ENCODE measurements at places on chromosomes 12 and 14. TPM values are rescaled to one million over a fixed set of nuclear protein-coding genes. Genes with fewer than 3 reads are reported as not detected.
A peak's percentile ranks its signal among the peaks of the same experiment; 100 is the strongest.

DNA sequence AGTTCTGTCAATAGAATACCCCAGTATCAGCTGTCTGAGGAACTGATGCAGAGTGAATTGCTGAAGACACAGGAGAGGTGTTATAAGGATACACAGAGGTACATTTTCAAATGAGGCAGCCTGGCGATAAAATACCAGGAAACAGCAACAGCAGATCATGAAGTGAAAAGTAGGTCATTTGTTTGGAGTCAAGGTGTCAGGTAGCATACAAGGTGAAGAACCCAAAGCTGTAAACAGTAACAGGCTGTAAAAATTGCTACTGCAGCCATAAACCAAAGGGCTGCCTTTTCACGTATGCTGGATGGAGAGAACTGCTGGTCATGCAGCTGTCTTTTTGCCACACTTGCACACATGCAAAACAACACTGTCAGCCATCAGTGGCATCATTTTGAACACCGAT, 9.3 kb upstream of the TWF1 start:
- no peak for DNase-seq
- H3K4me3 ChIP-seq, result no peak overlapping the region
- H3K27me3 ChIP-seq, result peaks cover 4% of the 10 kb centered on the region
- H3K27ac ChIP-seq, result no peak overlapping the region
- peaks cover 6% of the 10 kb centered on the region for H3K4me1 ChIP-seq

DNA sequence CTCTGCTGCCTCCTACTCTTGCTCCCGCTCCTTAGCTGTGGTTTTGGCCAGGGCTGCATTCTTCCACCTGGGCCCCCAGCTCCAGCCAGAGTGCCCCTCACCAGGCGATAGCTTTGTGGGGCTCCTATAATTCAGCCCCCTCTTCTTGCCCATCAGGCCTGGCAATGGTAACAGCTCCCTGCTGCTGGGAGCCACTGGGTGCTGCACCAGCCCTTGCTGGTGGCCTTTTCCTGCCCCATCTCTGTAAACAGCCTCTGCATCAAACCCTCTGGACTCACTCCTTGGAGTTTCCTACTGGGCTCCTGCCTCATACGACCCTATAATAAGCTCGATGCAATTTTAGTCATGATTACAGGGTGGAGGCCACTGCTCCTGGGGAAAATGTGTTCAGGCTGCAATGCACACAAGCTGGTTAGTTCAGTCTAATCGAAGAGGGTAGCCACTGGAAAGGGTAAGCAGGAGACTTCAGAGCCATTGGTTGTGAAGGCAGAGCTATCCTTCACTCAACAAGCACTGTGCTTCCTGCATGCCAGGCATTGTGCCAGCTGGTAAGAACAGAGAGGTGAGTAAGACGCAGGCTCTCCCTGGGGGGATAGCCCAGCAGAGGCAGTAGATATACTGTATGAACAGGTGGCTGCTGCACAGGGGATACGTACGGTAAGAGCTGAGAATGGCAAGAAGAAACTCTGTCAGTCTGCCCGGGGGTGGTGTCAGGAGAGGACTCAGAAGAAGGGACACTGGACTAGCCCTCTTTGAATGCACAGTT, 24.7 kb downstream of the CLMN start:
- DNase-seq, result no peak
- H3K4me3 ChIP-seq, result no peak overlapping the region
- no peaks in the 10 kb centered on the region for H3K36me3 ChIP-seq
- no peak overlapping the region for H3K27ac ChIP-seq

GRCh38 chr14:99563749-99564129, 40.3 kb downstream of the CCDC85C start:
- no peaks in the 10 kb centered on the region for H3K4me1 ChIP-seq
- H3K27ac ChIP-seq, result no peak overlapping the region
- DNase-seq, result no peak
- no peak overlapping the region for H3K4me3 ChIP-seq
- H3K36me3 ChIP-seq, result no peaks in the 10 kb centered on the region

DNA sequence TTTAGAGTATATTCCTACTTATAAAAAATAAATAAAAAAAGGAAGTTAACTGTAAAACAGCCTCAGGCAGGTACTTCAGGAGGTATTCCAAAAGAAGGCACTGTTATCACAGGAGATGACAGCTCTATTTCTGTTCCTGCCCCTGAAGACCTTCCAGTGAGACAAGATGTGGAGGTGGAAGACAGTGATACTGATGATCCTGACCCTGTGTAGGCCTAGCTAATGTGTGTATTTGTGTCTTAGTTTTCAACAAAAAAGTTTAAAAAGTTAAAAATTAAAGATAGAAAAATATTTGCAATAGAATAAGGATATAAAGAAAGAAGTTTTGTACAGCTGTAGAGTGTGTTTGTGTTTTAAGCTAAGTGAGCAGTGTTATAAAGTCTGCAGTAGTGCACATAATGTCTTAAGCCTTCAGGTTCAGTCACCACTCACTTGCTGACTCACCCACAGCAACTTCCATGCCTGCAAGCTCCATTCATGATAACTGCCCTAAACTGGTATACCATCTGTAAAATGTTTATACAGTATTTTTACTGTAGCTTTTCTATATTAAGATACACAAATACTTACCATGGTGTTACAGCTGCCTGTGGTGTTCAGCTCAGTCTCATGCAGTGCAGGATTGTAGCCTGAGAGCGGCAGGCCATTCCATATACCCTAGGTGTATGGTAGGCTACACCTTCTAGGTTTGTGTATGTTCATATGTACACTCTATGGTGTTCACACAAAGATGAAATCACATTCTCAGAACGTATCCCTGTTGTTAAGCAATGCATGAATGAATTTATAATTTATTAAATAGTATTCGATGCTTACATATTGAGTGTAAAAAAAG, 121.1 kb downstream of the ANO6 start:
- no peaks in the 10 kb centered on the region for H3K4me1 ChIP-seq
- H3K27ac ChIP-seq, result no peak overlapping the region
- no peak overlapping the region for H3K4me3 ChIP-seq
- peaks cover 17% of the 10 kb centered on the region for H3K36me3 ChIP-seq
- no peaks in the 10 kb centered on the region for H3K27me3 ChIP-seq
- no peak for DNase-seq

GRCh38 chr12:44847403-44847802, 28.7 kb downstream of the NELL2 start:
- DNase-seq, result no peak
- peak overlapping the region; percentile 98 for H3K27ac ChIP-seq
- peak overlapping the region; percentile 55 for H3K4me3 ChIP-seq
- H3K36me3 ChIP-seq, result peaks cover 2% of the 10 kb centered on the region
- H3K27me3 ChIP-seq, result no peaks in the 10 kb centered on the region

DNA sequence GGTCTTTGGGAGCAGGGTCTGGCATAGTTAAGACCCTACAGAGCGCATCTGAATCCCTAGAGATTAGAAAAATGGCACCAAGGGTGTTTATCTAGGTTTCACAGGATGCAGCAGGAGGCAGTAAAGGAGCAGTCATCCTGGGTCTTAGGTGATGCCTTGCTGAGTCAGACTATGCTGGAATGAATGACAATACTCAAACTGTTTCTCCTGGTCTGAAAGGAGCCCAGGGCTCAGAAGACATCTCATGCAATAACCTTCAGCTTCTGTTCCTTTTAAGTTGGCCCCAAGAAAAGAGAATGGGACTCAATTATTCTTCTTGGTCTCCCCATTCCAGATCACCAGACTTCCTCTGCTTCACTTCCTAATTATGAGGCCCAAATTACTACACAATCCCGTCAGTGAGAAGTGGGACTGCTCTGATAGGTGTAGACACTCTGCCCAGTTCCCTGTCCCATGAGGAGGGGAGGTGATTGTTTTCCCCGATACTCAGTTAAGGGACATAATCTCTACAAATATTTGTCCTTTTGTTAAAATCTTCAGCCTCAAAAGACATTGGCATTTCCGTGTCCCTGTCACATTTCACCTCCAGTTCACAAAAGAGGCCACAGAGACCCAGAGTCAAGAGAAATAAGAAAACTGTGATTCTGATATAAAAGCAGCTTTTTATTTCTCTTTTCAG, 14.8 kb upstream of the APOF start:
- peaks cover 3% of the 10 kb centered on the region for H3K27me3 ChIP-seq
- H3K36me3 ChIP-seq, result no peaks in the 10 kb centered on the region
- no peak overlapping the region for H3K27ac ChIP-seq
- no peak for DNase-seq

GRCh38 chr12:46219877-46220655, 48.8 kb downstream of the SLC38A1 start:
- peak; percentile 87 for DNase-seq
- peaks cover 96% of the 10 kb centered on the region for H3K4me1 ChIP-seq
- peak overlapping the region; percentile 73 for H3K4me3 ChIP-seq

DNA sequence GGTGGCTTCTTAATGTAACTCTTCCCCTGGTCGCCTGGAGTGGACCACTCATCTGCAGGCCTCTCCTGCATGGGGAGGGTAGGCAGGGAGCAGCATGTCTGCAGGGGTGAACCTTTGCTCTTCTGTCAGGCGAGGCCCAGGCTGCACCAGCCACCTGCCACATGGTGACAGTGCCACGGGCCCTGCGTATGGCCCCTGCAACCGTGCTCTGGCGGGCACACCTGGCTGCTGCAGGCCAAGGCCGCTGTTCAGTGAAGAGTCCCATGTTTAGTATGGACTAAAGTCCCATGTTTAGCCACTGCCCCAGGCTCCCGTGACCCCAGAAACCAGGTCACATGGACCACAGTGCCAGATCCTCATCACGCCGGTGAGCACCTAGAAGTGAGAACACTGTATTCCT, 187.0 kb downstream of the ADGRD1 start:
- no peak overlapping the region for H3K27ac ChIP-seq
- no peak for DNase-seq
- H3K4me3 ChIP-seq, result no peak overlapping the region
- H3K4me1 ChIP-seq, result no peaks in the 10 kb centered on the region
- no peaks in the 10 kb centered on the region for H3K36me3 ChIP-seq

DNA sequence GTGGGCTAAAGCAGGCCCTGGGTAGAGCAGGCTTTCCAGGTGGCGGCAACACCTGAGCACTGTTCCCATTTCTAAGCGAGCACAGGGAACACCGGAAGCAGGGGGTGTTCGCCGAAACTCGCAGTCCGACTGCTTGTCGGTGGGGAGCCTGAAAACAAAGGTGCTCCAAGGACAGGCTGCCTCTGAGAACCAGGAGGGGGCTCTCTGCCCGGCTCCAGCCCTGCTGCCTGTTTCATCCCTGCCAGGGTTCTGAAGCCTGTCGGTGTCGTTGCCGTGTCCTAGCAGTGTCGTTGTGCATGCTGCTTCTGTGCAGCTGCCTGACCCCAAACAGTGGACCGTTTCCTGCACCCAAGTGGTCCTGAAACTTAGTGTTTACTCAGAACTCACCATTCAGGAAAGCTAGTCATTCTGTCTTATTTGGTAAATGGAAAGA, 21.8 kb downstream of the CCNK start:
- peaks cover 3% of the 10 kb centered on the region for H3K4me1 ChIP-seq
- H3K27me3 ChIP-seq, result no peaks in the 10 kb centered on the region
- H3K27ac ChIP-seq, result no peak overlapping the region
- H3K36me3 ChIP-seq, result peaks cover 69% of the 10 kb centered on the region
- H3K4me3 ChIP-seq, result no peak overlapping the region

The TAS2R31 gene
- 1.7 TPM for total RNA-seq

The ASB2 gene
- total RNA-seq, result 99.3 TPM

The DACT1 gene
- total RNA-seq, result 0.81 TPM

The KRT3 gene
- not detected for total RNA-seq

Data from activated CD4-positive, alpha-beta memory T cell treated with anti-CD3 and anti-CD28 coated beads, Interleukin-2, amount 10 ng/mL, durations not matched to agents 7 days and 5 days (primary cell).